ENCODE measurements at places on chromosomes 1 and 21.
A peak's percentile ranks its signal among the peaks of the same experiment; 100 is the strongest.

- peak; percentile 65 for DNase-seq
Measured at GRCh38 chr1:27405074-27405473, 12.7 kb downstream of the GPR3 start.

DNA sequence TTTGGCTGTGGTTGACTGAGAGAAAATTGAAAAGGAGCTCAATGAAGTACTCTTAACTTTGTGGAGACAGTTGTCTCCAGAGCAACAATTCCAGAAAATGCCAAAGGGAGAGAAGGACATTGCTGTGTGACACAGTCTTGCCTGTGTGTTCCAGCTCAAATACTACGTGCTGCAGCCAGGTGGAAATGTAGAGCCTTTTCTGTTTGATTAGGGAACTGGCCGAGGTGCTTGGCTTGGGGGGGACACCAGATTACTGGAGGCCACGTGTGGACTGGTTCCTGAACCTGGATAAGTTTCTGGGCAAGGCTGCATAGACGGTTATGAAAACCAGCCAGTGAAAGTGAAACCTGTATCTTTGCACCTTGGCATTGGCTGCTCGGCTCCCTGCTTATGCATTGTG, 217.9 kb downstream of the CTH start:
- no peak for DNase-seq

DNA sequence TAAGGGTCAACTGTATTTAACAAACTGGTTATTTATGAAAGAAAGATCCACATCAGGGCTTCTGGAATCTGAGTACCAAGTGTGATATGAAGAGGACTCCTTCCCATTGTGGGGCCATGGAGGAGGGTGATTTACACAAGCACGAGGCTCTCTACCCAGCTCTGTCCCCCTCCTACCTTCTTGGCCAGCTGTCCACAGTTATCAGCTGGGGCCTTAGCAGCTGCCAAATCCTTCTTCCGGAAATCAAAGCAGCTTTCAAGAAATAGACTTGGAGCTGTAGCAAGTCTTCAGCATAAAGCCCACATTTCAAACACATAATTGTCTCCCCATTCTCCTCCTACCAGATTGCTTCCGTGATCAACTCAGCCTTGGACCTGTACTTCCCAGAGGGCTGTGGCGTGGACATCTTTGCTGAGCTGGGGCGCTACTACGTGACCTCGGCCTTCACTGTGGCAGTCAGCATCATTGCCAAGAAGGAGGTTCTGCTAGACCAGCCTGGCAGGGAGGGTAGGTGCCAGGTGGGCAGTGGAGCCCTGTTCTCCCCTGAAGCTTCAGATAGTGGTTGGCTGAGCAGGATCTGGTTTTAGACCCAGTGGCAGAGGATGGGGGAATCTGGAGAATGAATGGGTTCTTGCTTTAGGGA, 15.5 kb downstream of the AZIN2 start:
- no peak for DNase-seq

- no peak for DNase-seq
Measured at GRCh38 chr1:224564454-224565084, 51.5 kb upstream of the CNIH3 start.

All from EL (cell line).